Bone marrow (tissue), 2 donors: ENCODE measurements at places on chromosomes 12 and 14.

DNA sequence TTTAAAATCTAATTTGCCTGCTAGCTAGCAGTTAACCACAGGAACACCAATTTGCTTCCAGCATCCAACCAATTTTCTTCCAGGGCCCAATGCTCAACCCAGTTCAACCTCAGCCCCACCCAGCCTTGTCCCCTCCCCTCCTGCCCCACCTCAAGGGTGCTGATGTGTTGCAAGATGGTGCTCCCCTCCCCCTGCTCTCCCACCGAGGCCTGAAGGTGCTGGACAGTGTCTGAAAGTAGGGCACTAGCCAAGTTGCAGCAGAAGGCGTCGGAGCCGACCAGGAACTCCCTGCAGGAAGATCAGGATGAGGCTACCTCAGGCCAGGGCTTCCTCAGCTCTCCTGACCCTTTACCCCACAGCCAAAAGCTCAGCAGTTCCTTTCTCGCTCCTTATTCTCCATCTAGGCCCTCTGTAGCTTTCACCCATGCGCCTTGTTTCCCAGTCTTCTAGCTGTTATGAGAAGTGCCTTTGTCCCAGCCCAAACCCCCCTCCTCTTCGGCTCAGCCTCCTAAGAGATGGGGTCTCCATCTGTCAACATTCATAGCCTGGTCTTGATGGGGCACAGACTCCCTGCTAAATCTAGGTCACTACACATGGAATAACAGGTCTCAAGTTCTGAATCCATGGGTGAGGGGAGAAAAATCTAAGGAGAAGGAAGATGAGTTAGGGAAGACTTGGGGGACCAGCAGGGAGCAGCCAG lies 3.6 kb downstream of the STAT6 start:
- no peak for DNase-seq

- DNase-seq = no peak
Observed at GRCh38 chr14:105456736-105457617, 17.6 kb upstream of the CRIP2 start.

- DNase-seq = no peak
Observed at GRCh38 chr14:93744876-93745275, 43.4 kb downstream of the PRIMA1 start.

- DNase-seq = peak; percentile 91
Observed at GRCh38 chr12:89856431-89856830, 147.8 kb upstream of the ATP2B1 start.

GRCh38 chr12:84632556-84632955 lies 280.0 kb downstream of the SLC6A15 start:
- DNase-seq = no peak

DNA sequence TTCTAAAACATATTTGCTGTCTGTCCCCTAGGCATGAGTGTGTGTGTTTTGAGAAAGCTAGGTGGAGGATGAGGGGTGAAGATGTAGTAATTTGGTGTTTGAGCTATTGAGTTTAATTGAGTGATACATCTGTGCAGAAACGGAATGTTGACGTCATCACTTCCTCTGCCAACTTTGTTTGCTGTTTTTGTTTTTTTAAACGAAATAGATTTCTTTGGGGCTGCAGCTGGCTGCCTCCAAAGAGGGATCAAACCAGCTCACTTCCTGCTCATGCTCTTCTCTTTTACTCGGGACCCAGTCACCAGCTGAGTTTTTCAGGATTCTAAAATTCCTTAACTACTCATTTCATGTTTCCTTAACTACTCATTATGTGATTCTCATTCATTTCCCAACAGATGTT lies 19.5 kb upstream of the CRACR2A start:
- DNase-seq = no peak

DNA sequence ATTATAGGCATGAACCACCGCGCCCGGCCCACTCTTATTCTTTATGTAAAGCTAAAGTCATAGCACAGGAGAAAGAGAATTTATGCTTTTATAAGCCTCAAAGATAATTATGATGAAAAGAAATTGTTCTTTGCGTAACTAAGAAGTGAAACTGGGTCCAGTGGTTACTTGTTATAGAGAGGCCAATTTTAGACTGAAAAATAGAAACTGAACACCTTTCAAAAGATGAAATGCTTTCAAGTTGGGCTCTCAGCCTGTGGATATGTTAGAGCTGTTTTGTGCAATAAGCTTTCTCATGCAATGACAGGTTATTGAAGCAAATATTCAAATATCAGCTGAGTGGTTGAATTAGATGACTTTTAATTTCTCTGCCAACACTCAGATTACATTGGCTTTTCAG lies 7.9 kb downstream of the TMEM253 start:
- DNase-seq = no peak

- DNase-seq = no peak
Observed at GRCh38 chr14:36522972-36523715, 3.1 kb upstream of the NKX2-1 start.

- DNase-seq = no peak
Observed at GRCh38 chr14:29645117-29645516, 282.5 kb downstream of the PRKD1 start.

DNA sequence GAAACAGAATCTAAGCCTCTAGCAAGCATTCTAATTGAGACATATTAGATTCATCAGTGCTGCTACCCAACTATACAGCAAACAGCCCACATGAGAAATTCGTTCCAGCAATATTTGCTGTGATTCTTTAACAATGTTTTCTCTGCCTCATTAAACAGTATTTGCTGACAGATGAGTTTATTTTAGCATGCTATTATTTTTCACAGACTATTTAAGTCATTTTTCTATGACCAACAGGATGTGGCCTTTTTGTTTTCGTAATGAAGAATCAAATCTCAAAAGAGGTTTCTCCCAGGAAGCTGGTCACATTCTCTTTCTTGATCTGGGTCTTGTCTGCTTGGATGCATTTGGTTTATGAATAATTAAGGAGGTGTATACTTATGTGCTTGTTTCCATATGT lies 23.2 kb upstream of the SERPINA12 start:
- DNase-seq = no peak

GRCh38 chr12:66403746-66404145 lies 101.5 kb downstream of the HELB start:
- DNase-seq = no peak

DNA sequence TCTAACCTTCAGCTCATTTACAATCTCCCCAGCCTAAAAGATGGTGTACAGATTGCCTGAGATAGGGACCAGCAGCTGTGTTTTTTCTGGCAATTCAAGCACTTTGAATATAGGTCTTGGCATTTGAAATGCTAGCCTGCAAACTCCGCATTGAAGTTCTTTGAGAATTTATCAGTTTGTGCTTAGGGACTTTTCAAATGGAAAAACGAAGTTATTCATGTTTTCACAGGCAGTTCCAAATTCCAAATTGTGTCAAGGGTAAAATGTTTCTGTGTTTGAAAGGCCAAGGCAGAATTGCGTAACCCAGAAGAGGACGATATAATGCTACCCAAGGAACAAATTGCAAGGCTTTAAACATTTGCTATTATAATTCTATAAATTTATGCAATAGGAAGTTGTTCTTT lies 168.9 kb upstream of the RASSF8 start:
- DNase-seq = no peak

- DNase-seq = no peak
Observed at GRCh38 chr14:91728616-91729183, 3.2 kb downstream of the CATSPERB start.

GRCh38 chr12:1855241-1855640 lies 34.9 kb downstream of the LRTM2 start:
- no peak for DNase-seq

- DNase-seq = no peak
Observed at GRCh38 chr12:29882846-29883245, 99.1 kb upstream of the TMTC1 start.

DNA sequence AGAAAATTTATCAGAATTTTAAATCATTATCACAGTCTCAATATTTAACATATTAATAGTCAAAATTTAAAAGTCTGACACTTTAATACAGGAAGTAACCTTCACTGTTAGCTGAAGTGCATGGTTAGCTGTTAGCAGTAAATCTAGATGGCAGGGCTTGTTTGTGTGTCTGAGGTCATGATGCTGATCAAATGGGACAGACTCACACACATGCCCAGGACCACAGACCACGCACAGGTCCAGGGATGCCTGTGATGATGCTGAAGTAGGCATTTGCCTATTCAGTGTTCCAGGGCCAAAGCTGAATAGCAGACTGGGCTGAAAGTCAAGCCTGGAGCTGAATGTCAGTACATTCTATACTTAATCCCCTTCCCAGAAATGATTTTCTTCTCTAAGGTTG lies 20.5 kb downstream of the FNTB start:
- DNase-seq = no peak

DNA sequence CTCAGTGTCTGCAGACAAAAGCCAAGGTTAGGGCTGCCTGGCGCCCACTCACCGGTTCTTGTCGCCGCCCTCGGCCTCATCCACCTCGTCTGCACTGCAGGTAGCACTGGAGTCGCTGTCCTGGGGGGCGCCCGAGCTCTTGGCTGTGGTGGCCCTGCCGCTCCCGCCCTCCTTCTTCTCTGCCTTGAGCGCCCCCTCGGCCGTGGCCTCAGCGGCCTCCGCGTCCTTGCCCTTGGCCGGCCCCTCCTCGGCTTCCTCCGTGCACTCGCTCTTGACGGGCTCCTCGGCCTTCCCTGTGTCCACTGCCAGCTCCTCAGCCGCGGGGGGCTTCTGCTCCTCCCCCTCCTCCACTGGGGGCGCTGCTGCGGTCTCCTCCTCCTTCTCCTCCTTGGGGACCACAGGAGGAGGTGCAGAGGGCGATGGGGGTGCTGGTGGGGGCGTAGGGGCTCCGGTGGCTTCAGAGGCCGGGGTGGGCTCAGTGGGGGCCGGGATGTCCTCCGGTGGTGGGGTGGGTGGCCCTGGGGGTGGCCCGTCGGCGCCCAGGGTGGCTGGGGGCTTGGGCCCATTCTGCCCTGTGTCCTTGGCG lies 77.2 kb downstream of the RFLNA start:
- no peak for DNase-seq

- no peak for DNase-seq
Observed at GRCh38 chr14:102043251-102044025, 43.4 kb downstream of the HSP90AA1 start.

GRCh38 chr12:110739894-110740293 lies 2.8 kb downstream of the PPP1CC start:
- no peak for DNase-seq

DNA sequence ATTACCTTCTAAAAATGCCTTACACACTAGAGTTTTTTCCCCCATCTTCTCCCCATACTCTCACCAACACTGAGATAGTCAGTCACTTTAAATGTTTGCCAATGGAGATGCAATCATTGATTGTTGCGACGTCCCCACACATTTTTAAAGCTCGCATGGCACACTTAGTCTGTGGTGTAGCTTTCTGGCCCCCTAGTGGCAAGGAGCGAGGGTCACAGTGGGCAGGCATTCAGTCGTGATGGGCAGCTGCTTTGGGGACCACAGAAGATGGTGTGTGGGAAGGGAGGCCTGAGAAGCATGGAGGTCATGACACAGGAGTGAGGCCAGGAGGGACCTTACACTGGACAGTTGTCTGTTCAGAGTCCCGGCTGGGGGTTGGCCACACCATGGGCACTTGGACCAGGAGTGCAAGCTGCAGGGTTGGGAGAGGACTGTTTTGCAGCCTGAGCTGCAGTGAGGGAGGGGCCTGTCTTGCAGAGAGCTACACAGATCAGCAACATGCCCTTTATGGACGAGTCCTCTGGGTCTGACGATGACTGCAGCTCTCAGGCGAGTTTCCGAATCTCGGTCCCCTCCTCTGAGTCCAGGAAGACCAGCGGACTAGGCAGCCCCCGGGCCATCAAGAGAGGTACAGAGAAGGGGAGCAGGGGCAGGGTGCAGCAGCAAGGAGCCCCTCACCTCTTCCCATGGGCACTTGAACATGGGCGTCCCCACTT lies 28.6 kb downstream of the PIGH start:
- no peak for DNase-seq

DNA sequence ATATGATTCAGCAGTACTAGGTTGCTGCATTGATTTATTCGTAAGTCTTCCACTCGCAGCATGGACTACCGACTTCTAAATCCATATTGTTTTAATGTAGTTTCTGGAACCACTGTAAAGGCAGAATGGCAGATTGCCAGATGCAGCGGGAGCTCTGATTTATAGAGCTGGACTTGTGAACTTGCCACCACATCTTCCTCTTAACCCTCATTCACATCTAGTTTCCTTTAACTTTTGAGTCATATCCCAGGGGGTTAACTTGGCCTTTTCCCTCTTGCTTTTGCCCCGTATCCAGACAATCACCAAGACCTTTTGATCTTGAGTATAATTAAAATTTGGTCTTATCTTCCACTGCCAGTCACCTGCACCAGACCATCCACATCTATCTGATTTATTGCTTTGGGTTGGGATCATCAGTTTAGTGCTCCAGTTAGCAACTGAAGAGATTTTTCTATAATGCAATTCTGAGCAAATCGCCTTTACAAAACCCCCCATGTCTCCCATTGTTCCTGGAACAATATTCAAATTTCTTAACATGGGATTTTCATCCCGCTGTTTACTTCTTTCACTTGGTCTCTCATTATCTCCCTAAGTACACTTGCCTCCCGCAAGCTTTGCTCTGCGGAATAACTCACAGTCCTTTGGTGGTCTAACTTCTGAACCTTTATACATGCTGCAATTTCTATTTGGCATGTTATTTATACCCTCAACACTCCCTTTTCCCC lies 130.5 kb downstream of the ACSS3 start:
- no peak for DNase-seq

DNA sequence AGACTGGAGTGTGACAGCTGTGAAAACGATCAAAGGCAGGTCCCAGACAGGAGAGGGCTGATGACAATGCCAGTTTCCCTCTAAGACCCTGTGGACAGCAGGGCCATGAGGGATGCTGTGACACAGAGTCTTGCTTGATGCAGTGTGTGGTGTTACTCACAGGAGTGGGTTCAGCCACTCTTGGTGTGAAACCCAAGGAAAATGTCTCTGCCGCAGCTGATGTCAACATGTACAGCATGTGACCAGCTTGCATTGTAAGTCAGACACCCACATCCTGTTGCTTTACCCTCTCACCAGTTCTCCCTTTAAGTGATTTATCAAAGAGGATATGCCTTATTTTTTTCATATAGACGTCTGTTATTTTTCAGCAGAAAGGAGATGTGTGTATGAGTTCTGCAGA lies 268.6 kb downstream of the BTG1 start:
- DNase-seq = peak; percentile 18

DNA sequence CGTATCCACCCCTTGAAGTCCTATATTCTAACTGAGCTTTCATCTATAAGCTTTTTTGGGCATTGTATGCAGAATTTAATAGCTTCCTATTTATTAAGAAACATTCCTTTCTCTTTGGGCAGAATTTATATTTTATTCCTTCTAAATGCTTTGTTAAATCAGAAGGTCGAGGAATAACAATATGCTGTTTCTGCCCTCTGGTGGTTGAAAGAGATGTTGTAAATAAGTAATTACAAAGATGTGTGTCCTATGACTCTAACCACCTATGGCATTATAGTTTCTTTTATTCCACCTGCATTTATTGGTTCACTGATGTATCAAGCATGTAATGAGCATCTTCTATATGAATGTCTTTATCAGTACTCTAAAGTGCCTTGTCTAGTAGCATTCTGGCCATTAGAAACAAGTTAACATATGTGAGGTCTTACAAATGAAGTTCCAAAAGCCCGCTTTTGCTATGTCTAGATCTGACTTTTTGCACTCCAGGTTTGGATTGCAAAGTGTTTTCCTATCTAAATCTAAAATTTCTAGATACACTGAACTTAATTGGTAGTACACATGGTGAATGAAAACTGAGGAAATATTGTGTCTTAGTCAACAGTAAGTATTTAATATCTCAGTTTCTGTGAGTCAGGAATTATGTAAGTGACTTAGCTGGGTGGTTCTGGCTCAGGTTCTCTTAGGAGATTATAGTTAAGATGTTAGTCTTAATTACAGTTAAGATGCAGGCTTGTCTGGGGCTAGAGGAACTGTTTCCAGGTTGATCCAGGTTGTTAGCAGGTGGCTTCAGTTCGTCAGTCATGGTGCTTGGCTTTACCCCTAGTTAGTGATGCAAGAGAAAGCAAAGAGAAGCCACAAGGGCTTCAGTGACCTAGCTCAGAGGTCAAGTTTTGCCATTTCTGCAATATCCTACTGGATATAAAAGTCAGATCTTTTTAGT lies 57.5 kb downstream of the PLEKHA5 start:
- no peak for DNase-seq
